ENCODE measurements at places on chromosomes 1 and 21.

DNA sequence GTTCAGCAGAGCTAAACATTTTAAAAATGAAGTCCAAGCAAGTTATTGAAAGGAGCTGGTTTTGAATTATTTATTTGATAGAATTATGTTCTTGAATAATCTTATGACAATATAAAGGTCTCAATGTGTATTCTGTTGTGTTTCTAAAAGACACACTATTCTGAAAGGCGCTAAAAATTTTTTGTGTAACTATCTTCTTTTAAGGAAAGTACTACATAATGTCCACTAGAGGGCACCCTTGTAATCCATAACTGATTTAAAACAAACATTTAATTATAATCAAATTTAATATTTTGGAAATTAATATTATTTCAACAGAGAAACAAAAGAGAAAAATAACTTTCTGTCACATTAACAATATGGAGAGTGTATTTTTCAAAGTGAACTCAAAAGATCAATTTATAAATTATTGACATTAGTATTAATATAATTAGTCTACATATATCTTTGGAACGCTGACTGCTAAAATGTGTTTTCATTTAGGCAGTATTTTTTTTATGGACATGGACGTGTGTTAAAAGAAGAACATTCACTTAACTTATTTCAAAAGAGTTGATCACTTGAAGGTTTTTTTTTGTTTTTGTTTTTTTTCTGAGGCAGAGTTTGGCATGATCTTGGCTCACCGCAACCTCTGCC is 248.4 kb downstream of the DENND1B start:
- DNase-seq: no peak

DNA sequence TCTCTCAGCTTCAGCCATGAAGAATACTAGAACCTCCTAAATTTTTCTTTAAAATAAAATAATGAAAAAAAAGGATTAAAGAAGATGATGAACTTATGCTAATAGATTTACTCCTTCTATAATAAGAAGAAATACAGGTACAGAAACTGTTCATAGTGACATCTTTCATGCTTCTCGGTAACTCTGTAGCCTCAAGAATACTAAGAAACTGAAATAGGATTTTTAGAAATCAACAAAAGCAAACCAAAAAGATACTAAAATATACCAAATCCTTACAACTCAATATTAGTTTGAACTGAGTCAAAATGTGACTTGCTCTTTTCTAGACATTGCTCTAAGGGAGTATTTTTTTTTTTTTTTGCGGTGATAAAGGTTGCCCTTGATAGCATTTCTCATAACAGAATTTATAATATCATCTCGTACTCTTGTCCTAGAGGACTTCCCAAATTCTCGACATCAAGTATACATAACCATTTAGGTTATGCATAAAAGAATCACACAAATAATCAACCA is 42.8 kb downstream of the ZZZ3 start:
- DNase-seq: no peak

DNA sequence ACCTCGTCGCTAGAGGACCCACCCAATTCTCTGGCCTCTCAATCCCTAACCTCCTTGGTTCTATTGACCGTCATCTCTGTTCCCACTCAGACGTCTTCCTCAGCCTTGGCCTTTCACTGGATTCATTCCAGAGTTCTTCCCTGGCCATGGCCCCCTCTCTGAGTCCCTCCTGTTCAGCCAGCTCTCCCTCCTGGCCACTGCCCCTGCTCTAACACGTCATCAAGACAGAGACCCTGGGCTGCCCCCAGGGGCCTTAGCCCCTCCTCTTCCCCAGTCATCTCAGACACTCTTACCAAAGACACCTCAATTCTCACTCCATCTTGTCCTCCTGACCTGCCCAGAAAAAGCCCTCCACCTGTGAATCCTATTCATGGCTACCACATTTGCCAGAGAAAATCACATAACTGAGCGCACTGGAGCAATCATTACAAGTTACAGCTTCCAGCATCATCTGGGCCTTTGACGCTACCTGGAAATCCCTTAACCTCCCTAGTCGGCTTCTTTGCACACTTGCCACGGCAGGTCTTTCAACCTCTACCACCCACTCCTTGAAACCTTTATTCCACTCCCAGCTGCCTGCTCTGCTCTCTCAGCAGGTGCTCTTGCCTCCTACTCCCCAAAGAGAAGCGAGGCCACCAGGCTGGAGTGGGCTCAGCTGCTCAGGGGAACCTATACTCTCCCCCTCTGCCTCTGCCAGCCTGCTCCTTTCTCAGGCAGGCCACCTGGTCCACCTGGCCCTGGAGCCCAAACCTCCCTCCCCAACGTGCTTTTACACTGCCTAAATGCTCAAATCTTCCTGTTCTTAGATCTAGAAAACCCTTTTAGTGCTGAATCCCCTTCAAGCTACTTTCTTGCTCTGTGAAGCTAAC is 14.0 kb downstream of the DCST2 start:
- no peak for DNase-seq

GRCh38 chr1:93615582-93616150 is 66.0 kb downstream of the BCAR3 start:
- DNase-seq: no peak

DNA sequence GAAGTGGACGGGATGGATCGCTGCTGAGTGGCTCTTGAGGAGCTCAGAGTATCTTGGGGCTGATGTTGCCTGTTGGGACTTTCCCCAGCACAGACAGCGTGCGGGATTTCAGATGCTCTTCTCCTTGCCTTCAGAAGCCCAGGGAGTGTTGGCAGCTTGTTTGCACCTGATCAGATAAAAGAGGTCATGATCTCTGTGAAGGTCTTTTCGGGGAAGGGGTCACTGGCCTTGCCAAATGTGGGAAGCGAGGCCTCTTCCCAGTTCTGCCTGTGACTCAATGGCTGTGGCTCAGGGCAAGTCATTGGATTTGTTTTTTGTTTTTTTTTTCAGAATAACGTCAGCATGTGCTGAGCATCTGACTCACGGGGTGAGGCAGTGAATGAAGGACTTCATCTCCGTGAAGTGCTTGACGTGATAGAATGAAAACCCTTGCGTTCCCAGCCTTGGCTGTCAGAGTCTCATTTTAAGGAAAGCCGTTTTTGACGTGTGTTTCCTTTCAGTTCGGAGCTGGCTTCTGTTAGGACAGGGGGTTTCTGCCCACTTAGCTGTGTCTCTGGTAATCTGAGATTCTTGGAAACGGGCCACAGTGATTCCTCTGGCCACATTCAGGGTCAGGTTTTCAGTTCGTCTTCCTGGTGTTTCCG is 46.7 kb downstream of the GALNT2 start:
- no peak for DNase-seq

DNA sequence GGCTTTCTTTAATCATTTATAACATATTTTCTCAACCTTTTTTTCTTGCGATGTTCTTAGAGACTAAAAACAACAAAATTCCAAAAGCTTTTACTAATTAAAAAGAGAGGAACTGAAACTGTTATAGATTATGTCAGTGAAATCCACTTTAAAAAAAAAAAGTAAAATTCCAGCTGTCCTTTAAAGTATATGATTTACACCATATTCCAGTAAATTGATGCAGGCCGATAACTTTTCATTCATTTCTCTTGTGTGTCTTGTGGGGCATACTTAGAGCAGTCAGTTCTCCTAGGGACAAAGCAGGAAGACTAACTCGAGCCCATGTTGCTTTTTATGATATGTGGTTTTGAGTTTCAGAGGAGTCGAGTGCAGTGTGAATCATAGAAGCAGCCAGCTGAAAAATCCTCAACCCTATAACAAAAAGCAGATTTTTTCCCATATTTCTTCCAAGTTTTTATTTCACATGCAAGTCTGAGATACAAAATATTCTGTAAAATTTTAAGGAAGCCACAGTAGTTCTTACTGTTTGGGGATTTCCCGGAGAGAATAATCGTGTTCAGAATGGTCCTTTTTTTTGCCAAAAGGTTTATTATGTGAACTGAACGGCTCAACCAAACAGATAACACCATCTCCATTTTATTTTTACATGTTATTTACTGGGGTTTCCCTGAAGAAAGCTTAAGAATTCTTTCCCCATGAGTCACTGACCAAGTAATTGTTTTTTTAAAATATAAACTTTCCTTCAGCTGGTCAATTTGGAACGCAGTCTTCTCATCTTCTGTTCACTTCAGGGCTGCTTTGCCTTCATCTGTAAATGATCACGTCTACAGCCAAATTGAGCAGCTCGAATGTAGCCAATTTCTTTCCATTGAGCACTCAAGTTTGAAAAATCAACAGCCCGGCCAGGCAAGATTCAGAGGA is 77.0 kb upstream of the C1orf105 start:
- no peak for DNase-seq

DNA sequence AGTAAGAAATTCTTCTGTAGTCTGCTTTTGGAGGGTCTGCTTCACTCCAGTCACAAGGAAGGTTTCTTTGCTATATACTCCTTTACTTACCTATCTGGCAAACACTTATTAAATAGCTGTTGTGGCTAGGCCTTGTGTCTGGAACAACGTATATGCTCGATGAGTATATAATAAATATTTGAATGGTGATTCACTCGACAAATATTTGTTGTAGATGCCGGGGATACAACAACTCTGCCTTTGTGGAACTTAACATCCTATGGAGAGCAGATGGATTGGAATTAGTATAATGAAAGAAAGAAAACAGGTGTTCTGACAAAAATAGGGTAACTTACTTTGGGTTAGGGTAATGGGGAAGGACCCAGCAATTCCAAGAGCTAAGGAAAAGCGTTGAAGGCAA is 31.1 kb downstream of the KPNA6 start:
- no peak for DNase-seq

DNA sequence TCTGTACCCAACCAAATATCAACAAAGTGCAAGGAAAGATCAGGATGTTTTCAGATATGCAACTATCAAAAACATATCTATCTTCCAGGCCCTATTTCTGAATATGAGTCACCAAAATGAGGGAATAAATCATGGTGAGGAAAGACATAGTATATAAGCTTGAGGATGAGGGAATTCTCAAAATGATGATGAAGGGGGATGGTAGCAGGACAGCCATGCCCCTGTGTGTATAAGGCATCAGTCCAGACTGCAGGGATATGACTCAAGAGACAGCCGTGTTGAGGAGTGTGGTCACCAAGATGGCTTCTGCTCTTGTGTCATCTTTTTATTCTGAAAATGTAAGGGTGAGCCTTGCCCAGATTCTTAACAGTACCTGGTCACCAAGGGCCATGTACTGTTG is 4.4 kb upstream of the WDR64 start:
- no peak for DNase-seq

GRCh38 chr1:155051777-155052398 is 772 bp downstream of the ADAM15 start:
- DNase-seq: peak; percentile 36

DNA sequence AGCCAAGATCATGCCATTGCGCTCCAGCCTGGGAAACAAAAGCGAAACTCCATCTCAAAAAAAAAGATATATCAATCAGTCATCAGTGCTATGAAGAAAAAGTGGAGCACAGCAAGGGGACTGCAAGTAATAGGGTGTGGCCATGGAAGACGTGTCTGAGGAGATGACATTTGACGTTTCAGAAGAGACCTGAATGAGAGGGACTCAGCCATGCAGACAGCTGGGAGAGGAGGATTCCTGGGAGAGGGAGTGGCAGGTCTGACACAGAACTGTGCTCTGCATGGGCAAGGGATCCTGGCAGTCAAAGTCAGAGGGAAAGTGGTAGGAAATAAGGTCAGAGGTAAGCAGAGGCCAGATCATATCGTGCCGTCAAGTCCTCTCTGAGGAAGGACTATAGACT is 3.3 kb downstream of the LAX1 start:
- no peak for DNase-seq

DNA sequence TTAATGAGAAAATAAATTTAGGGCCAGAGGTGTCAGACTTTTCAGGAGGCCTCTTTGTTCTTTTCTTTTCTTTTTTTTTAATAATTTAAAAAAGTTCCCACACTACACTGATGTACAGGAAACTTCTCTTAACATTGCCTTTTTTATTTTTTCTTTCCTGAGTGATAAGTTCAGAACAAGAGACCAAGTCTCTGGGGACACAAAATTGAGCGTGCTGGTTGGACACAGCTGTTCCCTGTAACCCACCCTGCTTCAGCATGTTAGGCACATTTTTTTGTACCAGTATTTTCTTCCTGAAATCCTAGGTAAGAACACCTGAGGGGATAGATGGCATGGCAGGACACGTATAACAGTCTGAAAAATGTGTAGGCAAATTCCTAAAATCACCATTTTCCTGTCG is 50.1 kb downstream of the PBX1 start:
- no peak for DNase-seq

DNA sequence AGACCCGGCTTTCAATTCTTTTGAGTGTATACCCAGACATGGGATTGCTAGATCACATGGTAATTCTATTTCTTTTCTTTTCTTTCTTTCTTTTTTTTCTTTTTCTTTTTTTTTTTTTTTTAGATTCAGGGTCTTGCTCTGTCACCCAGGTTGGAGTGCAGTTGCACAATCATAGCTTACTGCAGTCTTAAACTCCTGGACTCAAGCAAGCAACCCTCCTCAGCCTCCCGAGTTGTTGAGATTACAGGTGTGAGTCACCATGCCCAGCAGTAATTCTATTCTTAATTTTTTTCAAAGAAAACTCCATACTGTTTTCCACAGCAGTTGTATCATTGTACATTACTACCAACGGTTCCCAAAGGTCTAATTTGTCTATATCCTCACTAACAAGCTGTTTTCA is 13.5 kb upstream of the RNF186 start:
- DNase-seq: no peak

- DNase-seq: no peak
These were observed 524.9 kb upstream of the CHRM3 start for GRCh38 chr1:238861342-238862066.

DNA sequence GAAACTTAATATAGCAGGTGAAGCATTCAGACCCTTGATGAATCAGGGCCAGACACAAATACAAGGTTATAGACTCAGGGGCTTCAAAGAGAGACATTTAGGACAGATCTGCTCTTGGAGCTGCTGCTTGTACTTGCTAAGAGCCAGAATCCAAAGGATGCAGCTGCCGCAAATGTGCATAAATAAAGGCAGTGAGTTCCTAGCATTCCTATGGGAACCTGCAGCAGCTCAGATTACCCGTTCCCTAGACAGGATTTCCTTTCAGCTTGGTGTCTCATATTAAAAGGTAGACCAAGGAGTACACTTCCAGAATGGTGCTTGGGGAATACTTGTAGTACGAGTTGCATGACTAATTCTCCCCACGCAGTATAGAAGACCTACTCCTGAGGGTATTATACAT is 9.7 kb upstream of the LRRC53 start:
- no peak for DNase-seq

DNA sequence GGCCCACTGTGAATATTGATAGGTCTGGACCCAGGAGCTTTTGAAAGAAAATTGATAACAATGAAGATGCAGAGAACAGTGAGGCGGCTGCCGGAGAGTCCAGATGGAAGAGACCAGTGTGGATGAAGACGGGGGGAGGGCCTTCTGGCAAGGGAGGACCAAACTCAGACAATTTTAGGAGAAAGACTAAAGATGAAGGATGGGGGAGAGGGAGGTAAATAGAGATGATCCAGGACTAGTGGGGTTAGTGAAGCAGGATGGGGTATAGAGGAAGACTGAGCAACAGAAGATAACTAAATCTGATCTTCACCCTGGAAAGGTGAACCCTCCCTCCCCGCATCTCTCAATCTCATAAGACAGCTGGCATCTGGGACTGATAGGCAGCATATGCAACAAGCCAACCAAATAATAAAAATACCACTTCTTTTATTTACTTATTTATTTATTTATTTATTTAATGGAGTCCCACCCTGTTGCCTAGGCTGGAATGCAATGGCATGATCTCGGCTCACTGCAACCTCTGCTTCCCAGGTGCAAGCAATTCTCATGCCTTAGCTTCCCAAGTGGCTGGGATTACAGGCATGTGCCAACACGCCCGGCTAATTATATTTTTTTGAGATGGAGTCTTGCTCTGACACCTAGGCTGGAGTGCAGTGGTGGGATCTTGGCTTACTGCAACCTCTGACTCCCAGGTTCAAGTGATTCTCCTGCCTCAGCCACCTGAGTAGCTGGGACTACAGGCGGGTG is 10.5 kb downstream of the EIF3I start:
- DNase-seq: no peak

Data from T-helper 1 cell (primary cell).